H1 (cell line): ENCODE measurements at places on chromosomes 4 and X. TPM values are rescaled to one million over a fixed set of nuclear protein-coding genes. Genes with fewer than 3 reads are reported as not detected.

Gene KLKB1
- 20.1 and 20.9 TPM in 2 replicates for total RNA-seq

Gene EXOC1L
- not detected in 2 replicates for total RNA-seq

Gene RAB41
- not detected in 2 replicates for total RNA-seq

Gene FHIP1A
- total RNA-seq: 75.2 and 76.3 TPM in 2 replicates

Gene GUCY1B1
- total RNA-seq: 2.1 and 2.9 TPM in 2 replicates

Gene EPHA5
- total RNA-seq: 0.10 and 0.11 TPM in 2 replicates
